T47D (cell line): ENCODE measurements at places on chromosomes 13 and 19.

DNA sequence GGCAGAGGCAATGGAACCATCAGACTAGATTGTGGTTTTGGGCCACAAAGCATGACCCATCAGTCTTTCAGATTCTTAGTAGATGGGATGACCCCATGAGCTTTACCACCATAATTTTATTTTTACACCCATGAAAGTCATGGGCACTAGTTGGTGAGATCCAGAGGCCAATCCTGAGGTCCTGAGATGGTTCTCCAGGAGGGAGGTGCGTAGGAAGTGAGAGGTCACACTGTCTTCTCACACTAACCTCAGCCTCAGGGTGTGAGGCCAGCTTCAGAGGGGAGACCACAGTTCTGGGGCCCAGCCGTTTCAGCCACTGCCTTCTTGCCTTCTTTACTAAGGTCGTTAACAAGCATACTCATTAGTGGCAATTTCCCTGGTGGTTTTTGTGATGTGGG lies 106.4 kb downstream of the AKAP11 start:
- no peak for DNase-seq

DNA sequence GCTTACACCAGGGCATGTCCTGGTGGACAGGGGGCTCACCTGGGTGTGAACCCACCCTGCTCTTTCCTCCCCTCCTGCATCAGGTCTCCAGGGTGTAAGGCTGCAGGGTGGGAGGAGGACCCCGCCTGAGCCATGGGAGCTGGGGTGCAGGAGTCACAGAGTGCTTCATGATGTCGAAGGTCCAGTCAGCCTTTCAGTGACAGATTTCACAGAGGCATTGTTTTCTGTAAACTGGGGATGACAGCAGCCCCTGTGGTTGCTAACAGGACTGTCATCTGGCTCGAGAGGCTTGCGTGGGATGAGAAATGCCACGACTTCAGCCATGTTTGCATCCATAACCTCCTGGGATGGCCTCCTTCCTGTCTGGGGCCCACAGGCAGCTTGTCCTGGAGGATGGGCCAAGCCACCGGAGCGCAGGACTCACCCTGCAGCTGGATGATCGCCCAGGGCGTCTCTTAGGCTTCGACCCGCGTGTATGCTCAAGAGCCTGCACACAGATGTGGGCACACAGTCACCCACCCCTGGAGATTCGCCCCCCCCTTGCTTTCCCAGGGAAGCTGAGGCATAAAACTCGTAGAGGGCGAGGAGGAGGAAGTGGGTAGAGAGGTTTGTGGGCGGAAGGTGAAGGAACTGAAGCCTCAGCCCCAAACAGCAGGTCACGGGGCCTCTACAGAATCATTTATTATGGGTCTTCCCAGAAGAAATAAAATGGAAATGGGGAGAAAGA lies 4.9 kb downstream of the NANOS3 start:
- DNase-seq = no peak

DNA sequence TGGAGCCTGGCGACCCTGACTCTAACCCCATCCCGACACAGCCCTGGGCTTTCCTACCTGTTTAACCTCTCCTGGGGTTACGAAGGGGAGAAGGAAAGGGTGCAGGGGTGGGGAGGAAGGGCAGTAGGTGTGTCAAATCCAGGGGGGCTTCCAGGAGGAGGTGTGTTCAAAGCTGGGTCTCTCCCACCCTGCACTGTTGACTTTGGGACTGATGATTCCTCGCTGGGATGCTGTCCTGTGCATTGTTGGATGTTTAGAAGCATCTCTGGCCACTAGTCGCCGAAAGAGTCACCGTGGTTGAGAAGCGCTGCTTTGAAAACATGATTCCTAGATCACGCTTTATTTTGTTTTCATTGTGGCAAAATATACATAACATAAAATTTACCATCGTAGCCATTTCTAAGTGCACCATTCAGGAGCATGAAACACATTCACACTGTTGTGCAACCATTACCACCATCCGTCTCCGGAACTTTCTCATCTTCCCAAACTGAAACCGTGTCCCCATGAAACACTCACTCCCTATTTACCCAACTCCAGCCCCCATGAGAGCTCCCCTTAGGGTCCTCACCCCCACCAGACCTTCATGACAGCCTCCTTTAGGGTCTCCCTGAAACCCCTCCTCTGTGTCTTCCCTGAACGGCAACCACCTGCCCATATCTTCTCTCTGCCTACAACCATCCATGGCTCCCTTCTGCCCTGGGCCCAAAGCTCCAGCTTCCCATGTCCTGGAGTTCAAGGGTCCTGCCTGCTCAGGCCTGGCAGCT lies 4.4 kb upstream of the FCER2 start:
- no peak for DNase-seq

GRCh38 chr13:49855930-49856329 lies 63.4 kb upstream of the KPNA3 start:
- no peak for DNase-seq

- DNase-seq = no peak
Measured at GRCh38 chr13:107364658-107365057, 796.7 kb upstream of the ARGLU1 start.

DNA sequence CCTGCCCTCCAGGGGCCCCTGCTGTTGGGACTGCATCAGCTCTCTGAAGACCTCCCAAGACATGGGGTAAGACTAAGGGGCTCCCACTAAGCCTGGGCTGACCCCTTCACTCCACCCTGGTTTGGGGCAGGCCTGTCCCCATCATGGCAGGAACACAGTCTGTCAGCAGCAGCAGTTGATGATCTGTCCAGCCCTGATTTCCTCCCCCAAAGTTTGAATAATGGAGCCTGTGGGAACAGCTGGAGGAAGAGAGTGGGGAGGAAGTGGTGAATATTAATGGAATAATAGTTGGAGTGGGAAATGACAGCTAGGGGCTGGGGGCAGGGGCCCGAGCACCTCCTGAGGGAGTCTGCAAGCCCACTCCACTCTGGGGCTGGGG lies 1.3 kb upstream of the B3GNT8 start:
- no peak for DNase-seq

- no peak for DNase-seq
Measured at GRCh38 chr13:71358218-71358617, 508.8 kb downstream of the DACH1 start.
